ENCODE measurements at places on chromosomes 12 and 14. TPM values are rescaled to one million over a fixed set of nuclear protein-coding genes. Genes with fewer than 3 reads are reported as not detected.

- H3K27me3 ChIP-seq = no peaks in the 10 kb centered on the region
- no peak overlapping the region for H3K4me3 ChIP-seq
- peaks cover 12% of the 10 kb centered on the region for H3K4me1 ChIP-seq
- H3K36me3 ChIP-seq = no peaks in the 10 kb centered on the region
- H3K27ac ChIP-seq = no peak overlapping the region
These were observed 36.9 kb downstream of the DIO3 start for GRCh38 chr14:101598159-101598558.

- DNase-seq = no peak
- H3K4me3 ChIP-seq = peak overlapping the region; percentile 85
- H3K27me3 ChIP-seq = no peaks in the 10 kb centered on the region
- H3K36me3 ChIP-seq = no peaks in the 10 kb centered on the region
- peak overlapping the region; percentile 95 for H3K27ac ChIP-seq
These were observed 1.2 kb downstream of the NUDT4 start for GRCh38 chr12:93378998-93379325.

GRCh38 chr14:24370748-24371147 lies 2.8 kb downstream of the NFATC4 start:
- no peaks in the 10 kb centered on the region for H3K36me3 ChIP-seq
- no peak overlapping the region for H3K4me3 ChIP-seq
- peaks cover 10% of the 10 kb centered on the region for H3K4me1 ChIP-seq
- DNase-seq = no peak

The KRT85 gene
- not detected for total RNA-seq

- H3K36me3 ChIP-seq = no peaks in the 10 kb centered on the region
- H3K4me1 ChIP-seq = peaks cover 19% of the 10 kb centered on the region
- no peaks in the 10 kb centered on the region for H3K27me3 ChIP-seq
- no peak overlapping the region for H3K27ac ChIP-seq
- H3K4me3 ChIP-seq = no peak overlapping the region
These were observed 75.2 kb upstream of the TBX5 start for GRCh38 chr12:114481200-114481535.

The SPX gene
- total RNA-seq = 0.66 TPM

GRCh38 chr12:72074065-72074464 lies 135.4 kb downstream of the TPH2 start:
- peak overlapping the region; percentile 20 for H3K27ac ChIP-seq
- no peak overlapping the region for H3K4me3 ChIP-seq
- no peaks in the 10 kb centered on the region for H3K27me3 ChIP-seq
- H3K36me3 ChIP-seq = no peaks in the 10 kb centered on the region
- no peaks in the 10 kb centered on the region for H3K4me1 ChIP-seq

GRCh38 chr12:76064904-76065303 lies 19.6 kb downstream of the NAP1L1 start:
- H3K36me3 ChIP-seq = peaks cover 76% of the 10 kb centered on the region
- DNase-seq = no peak
- H3K4me1 ChIP-seq = peaks cover 30% of the 10 kb centered on the region
- no peak overlapping the region for H3K4me3 ChIP-seq
- no peaks in the 10 kb centered on the region for H3K27me3 ChIP-seq

The GPR84 gene
- 2.9 TPM for total RNA-seq

GRCh38 chr12:110289711-110290078 lies 8.6 kb downstream of the ATP2A2 start:
- H3K27me3 ChIP-seq = no peaks in the 10 kb centered on the region
- no peak overlapping the region for H3K27ac ChIP-seq
- no peak for DNase-seq
- peaks cover 60% of the 10 kb centered on the region for H3K4me1 ChIP-seq
- no peak overlapping the region for H3K4me3 ChIP-seq

- no peak for DNase-seq
- peaks cover 22% of the 10 kb centered on the region for H3K4me1 ChIP-seq
- no peak overlapping the region for H3K4me3 ChIP-seq
- no peaks in the 10 kb centered on the region for H3K36me3 ChIP-seq
- no peak overlapping the region for H3K27ac ChIP-seq
These were observed 148.3 kb downstream of the SAMD4A start for GRCh38 chr14:54715239-54715638.

The PLEKHG7 gene
- total RNA-seq = 7.1 TPM

The TNFAIP2 gene
- 261 TPM for total RNA-seq

DNA sequence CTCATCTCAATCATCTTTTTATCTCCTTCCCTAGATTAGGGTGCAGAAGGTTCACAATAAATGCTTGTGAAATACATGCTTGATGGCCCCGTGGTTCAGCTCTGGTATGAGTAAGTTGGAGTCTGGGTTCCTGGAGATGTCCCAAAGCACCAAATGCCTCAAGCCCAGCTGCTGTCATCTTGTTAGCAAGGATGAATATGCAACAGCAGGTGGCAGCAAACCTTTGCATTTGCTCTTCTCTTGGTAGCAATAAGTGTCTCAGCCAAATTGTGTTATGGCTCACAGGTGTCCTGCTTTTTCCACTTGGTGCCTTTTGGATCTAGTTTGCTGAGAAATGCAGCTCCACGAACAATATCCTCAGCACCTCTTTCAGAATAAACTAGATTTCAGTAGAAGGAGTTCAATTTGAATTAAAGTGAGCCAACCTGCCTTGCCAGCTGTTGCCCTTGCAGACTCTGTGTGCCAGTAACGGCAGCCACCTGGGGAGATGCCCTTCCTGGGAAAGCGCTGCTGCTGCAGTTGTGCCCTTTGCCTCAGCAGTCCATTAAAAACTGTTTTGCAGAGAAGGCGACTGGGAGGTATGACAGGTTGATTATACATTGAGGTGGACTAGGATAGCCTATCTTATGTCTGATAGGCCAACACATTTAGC lies 417.3 kb downstream of the SNAPC1 start:
- no peak overlapping the region for H3K4me3 ChIP-seq
- H3K36me3 ChIP-seq = no peaks in the 10 kb centered on the region
- H3K27ac ChIP-seq = no peak overlapping the region
- H3K27me3 ChIP-seq = no peaks in the 10 kb centered on the region
- DNase-seq = no peak

The TPPP2 gene
- total RNA-seq = not detected

The SERPINA10 gene
- not detected for total RNA-seq

DNA sequence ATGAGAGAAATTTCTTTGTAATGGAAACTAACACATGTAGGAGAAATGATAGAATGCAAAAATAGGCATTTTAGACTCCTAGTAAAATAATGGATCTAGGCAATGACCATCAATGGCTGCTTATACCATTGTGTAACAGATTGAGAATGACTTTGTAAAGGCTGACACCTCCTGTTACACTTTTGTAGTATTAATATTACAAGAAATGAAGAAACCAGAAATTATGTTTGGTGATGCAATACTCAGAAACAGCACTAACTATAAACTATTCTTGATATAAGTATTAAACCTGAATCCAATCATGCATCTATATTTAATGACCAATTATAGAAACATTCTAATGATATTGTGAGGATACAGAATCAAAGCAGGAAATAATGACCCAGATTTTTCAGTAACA lies 108.5 kb upstream of the CNTN1 start:
- no peak overlapping the region for H3K4me3 ChIP-seq
- no peaks in the 10 kb centered on the region for H3K27me3 ChIP-seq
- H3K4me1 ChIP-seq = no peaks in the 10 kb centered on the region
- H3K36me3 ChIP-seq = no peaks in the 10 kb centered on the region

GRCh38 chr12:130204541-130204953 lies 42.3 kb downstream of the FZD10 start:
- no peaks in the 10 kb centered on the region for H3K4me1 ChIP-seq
- no peak overlapping the region for H3K4me3 ChIP-seq
- H3K27ac ChIP-seq = no peak overlapping the region

DNA sequence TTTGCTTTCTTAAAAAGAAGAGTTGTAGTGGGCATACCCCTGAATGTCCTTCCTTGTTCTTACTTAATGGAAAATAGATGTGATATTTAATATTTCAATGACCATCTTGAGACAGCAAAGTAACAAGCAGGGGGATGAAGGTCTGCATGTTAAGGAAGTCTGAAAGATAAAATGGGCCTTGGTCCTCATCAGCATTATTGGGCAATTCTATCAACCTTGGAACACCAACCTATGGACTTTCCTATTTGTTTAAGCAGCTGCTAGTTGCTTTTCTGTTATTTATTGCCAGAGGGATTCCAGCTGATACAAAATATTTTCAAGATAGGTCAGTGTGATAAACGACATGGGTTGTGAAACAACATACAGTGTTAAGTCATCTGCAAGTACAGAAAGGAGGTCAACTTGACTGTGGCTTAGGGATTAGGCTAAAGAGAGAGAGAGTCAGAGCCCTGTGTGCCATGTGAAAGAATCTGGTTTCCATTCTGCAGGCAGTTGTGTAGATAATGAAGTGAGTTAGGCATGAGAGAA lies 16.4 kb upstream of the A2M start:
- DNase-seq = no peak
- no peaks in the 10 kb centered on the region for H3K27me3 ChIP-seq
- H3K4me1 ChIP-seq = no peaks in the 10 kb centered on the region
- no peak overlapping the region for H3K27ac ChIP-seq

GRCh38 chr12:15527201-15528080 lies 205.1 kb downstream of the PTPRO start:
- no peak overlapping the region for H3K4me3 ChIP-seq
- DNase-seq = no peak
- H3K27me3 ChIP-seq = no peaks in the 10 kb centered on the region

- no peaks in the 10 kb centered on the region for H3K36me3 ChIP-seq
- H3K4me1 ChIP-seq = peaks cover 8% of the 10 kb centered on the region
- no peak overlapping the region for H3K4me3 ChIP-seq
- DNase-seq = peak; percentile 25
These were observed 8.8 kb upstream of the KRT74 start for GRCh38 chr12:52582486-52582885.

DNA sequence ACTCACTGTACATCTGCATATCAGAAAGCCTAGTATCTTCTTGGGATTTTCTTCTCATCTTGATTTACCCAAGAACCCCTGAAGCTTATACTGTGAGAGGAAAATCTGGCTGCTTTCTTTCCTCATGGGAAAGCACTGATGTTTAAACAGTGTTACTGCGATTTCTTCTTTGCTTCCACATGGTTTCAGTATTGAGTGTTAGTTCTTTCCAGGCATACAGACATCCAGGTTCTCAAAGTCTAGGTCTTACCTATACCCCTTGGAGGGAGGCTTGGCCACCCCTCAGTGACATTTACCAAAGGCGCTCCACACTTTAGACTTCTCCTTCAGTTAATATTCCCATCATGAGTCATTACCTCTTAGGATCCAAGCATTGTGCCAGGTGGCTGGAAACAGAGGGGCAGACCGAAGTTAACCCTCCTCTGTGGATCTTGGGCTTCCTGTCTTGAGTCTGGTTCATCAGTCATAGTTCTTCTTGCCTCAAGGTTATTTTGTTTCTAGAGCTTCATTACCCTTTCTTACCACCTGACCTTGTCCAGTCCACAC lies 79.1 kb downstream of the TMEM117 start:
- no peak overlapping the region for H3K27ac ChIP-seq
- no peak overlapping the region for H3K4me3 ChIP-seq
- H3K36me3 ChIP-seq = no peaks in the 10 kb centered on the region
- H3K27me3 ChIP-seq = no peaks in the 10 kb centered on the region
- H3K4me1 ChIP-seq = no peaks in the 10 kb centered on the region

GRCh38 chr12:16670456-16671050 lies 64.6 kb upstream of the LMO3 start:
- H3K4me1 ChIP-seq = no peaks in the 10 kb centered on the region
- H3K27me3 ChIP-seq = no peaks in the 10 kb centered on the region
- H3K27ac ChIP-seq = no peak overlapping the region
- H3K4me3 ChIP-seq = no peak overlapping the region

DNA sequence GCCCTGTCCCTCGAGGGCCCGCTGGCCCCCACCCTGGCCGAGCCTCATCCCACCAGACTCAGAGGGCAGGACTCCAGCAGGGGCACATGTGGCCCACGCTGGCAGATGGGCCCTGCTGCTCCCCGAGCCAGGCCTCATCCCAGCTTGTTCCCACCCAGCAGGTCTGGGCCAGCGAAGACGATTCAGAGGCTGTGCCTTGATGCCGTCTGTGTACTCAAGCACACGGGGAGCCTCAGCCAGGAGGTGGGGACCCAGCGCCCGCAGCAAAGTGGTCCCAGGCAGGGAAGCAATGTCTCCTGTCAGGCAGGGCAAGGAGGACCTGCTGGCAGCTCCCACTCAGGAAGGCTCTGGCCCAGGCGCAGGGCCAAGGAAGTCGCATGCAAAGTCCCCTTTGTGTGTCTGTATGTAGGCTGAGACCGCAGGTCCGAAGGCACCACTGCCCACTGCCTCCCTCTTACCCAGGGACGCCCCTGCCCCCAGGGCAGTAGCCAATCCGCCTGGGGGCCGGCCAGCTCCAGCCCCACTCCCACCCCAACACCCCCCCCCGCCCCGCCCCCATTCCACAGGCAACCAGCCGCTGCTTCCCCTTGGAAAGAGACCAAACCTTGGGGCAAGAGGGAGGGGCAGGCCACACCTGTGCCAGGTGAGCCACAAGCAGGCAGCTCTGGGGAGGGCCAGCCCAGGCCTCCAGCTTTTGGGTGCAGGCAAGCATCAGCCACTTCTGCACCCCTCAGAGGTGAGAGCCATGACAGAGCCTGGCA lies 9.4 kb downstream of the DEGS2 start:
- no peak for DNase-seq

- DNase-seq = no peak
- no peak overlapping the region for H3K27ac ChIP-seq
- no peak overlapping the region for H3K4me3 ChIP-seq
- H3K36me3 ChIP-seq = no peaks in the 10 kb centered on the region
- no peaks in the 10 kb centered on the region for H3K4me1 ChIP-seq
These were observed 71.4 kb upstream of the PARP11 start for GRCh38 chr12:3944620-3945019.

GRCh38 chr12:52014567-52015530 lies 8.1 kb downstream of the TAMALIN start:
- H3K36me3 ChIP-seq = peaks cover 32% of the 10 kb centered on the region
- no peaks in the 10 kb centered on the region for H3K27me3 ChIP-seq
- peaks cover 9% of the 10 kb centered on the region for H3K4me1 ChIP-seq
- DNase-seq = no peak
- no peak overlapping the region for H3K4me3 ChIP-seq

The PPM1H gene
- 2.4 TPM for total RNA-seq

The KRT75 gene
- not detected for total RNA-seq

- no peak overlapping the region for H3K27ac ChIP-seq
- H3K4me1 ChIP-seq = peaks cover 12% of the 10 kb centered on the region
- no peak for DNase-seq
- H3K27me3 ChIP-seq = peaks cover 81% of the 10 kb centered on the region
These were observed 817 bp downstream of the STXBP6 start for GRCh38 chr14:25049093-25049567.

DNA sequence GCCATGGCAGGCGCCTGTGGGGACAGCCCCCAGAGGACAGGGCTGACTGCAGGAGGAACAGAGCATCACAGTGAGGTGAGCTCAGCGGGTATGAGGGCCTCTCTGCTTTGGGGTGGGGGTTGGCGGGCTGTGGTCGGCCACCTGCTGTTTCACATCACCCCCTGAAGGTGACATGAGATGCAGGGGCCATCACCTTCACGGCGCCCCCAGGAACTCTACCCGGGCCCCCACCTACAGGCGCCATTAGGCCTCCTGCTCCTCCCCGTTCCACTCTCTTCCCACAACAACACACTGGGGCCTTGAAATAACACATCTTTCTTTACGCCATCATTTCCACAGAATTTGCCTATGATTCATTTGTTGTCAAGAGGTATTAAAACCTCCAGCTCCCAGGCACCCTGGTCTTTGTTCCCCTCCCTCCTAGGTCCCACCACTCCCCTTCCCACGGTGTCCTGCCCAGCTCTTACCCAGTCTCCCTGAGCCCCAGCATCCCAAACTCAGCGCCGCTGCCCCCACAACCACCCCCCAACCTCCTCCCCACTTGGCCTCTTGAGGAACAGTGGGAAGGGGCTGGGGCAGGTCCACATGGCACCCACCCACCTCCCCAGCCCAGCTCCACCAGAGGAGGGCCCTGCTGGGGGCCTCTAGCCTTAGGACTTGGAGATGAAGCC lies 12.7 kb upstream of the HDAC7 start:
- H3K27me3 ChIP-seq = no peaks in the 10 kb centered on the region
- H3K27ac ChIP-seq = peak overlapping the region; percentile 59
- H3K4me3 ChIP-seq = no peak overlapping the region
- H3K4me1 ChIP-seq = peaks cover 22% of the 10 kb centered on the region
- peak; percentile 79 for DNase-seq
- H3K36me3 ChIP-seq = no peaks in the 10 kb centered on the region

Data from spleen (tissue), 13 donors.